GM19239 (cell line): ENCODE measurements at places on chromosomes 7 and 10.

- DNase-seq, result no peak
These were observed 59.8 kb downstream of the GSDME start for GRCh38 chr7:24697416-24697815.

DNA sequence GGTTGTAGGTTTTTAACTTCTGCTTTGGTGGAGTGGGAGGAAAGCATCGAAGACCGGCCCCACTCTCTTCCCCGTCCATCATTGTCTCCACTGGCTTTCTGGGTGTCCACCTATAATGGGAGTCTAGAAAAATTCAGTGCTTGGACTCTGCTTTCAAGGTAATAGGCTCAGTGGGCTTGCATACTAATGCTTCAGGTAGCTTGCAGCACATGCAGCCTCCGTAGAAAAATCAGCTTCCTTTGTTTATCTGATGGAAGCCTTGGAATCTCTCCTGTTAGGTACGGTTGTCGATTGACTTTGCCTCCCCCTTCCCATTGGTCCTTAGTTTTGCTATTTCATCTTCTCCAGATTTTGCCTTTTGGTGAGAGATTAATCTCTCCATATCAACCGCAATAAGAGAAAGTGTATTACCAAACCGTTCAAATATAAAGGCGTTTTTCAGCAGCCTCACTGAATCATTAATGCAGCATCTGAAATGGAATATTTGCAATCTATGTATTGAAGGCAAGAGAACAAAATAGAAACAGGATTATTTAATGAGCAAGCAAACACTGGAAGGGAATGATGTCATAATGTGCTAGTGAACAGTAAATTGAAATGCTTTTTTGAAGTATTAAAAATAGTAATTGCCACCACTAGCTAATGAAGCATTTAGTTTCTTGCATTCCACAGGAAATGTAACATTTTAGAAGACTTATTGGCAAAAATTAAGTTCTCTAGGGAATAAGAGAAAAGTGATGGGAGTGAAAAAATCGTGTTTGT, 944 bp downstream of the AVL9 start:
- DNase-seq, result no peak

- DNase-seq, result no peak
These were observed 22.3 kb downstream of the COX15 start for GRCh38 chr10:99709480-99710229.

DNA sequence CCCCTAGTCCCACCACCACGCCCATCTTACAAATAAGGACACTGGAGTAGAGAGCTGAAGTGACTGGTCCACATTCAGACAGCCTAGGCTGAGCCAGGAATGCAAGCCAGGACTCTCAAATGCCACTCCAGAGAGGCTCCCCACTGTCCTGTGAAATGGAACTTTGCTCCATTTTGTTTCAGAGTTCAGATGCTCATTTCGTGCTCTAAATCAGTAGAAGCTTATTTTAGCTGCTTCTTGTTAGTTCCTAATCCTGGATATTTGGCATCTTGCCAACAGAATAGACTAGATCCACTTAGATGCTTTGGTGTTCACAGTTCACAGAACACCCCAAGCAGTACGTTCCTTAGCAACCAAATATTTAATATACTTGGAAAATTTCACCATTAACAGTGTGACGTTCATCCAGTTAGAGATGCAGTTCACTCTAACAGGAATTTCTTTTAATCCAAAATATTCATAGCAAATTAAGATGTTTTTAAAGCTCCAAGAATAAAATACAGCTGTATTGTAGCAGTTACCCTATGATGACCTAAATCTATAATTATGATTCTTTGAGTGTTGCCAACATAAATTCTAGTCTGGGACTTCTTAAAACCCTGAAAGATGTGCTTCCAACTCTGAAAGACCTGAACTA, 7.3 kb downstream of the MMP21 start:
- no peak for DNase-seq

DNA sequence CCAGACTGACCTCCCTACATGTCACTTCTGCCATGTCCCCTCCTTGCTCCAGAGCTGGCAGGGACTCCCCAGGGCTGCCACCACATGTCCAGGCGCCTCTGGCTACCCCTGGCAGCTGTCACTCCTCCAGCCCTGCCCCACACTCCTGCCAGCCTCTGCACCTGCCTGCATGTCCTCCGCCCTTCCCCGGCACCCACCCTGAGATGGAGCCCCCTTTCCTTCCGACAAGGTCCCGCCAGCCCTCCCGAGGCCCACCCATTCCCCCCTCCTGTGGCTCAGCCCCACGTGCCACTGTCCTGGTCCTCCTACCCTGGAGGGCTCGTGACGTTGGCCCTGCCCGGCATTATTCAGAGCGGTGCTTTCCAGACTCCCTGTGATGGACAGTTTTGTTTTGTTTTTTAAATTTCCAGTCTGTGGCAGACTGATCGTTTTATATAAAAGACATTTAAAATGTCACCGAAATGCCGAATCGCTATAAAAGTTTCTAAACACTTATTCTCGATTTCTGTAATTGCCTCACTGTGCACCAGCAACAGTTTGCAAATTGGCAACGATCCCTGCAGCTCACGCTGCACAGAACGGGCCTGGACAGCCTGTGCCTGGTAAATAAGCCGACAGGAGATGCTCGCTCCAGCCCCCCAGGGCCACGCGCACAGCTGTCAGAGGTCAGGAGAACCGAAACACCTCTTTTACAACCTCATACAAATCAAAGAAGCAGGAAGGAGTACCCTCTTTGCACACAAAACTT, 111.1 kb upstream of the SH2B2 start:
- no peak for DNase-seq

- no peak for DNase-seq
These were observed 1.1 kb downstream of the MAP3K8 start for GRCh38 chr10:30435073-30435422.

- no peak for DNase-seq
These were observed 32.1 kb downstream of the FAS start for GRCh38 chr10:89022734-89023133.

GRCh38 chr10:43945908-43946307, 297.2 kb upstream of the ZNF32 start:
- DNase-seq, result no peak

- no peak for DNase-seq
These were observed 161.0 kb downstream of the PLXNA4 start for GRCh38 chr7:132415259-132415658.

DNA sequence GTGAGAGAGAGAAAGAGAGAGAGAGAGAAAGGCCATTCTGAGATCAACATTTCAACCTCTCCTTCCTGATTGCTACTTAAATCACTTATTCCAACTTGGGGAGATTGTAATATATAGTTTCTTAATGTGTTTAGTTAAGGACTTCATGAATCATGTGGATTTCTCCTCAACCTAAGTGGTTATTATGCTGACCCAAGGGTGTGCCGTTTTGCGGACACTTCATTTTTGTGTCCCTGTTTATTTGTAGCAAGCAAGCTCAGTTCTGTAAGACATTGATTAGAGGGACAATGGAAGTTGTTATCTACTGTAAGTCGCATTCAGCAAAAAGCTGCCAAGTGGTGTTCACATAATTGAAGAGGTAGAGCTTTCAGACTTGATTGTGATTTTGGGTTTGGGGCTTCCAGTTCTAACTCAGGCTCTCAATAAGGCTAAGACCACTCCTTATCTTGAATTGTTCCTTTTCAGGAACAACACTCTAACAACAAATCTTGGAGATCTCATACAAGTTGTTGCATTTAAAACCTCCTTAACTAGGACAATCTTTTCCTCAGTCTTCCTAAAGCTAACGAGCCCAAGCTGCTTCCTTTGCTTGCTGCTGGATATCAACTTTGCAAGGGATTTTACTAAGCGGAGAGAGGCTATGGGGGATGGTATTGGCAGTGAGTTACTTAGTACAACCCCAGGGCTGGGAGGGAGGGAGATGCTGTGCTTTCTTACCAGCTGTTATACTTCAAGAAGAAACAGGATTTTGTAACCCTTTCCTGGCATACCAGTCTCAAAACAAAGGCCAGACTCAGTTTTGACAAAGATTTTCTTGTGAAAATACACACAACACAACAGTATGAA, 19.8 kb upstream of the COL1A2 start:
- DNase-seq, result no peak

DNA sequence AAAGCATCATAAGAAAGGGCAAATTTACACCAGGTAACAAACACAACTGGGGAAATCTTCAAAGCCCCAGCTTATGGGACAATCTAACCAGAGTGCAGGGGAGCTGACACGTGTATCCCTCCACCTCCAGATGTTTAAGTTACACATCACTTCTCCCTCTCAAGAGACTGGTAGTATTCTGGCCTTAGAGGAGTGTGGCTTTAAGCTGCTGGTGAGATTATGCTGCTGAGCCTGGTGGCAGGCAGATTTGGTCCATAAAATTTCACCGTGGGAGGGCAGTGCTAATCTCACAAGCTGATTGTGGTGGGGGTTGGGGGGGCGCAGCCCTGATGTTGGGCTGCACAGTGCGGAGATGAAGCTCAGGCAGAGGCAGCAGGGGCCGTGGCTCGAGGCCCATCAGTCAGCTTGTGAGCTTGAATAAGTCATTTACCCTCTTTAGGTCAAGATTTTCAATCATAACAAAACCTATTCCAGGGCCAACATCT, 431.0 kb upstream of the GALNT17 start:
- DNase-seq, result no peak

GRCh38 chr10:132959559-132959961, 17.2 kb upstream of the CFAP46 start:
- no peak for DNase-seq

- peak; percentile 33 for DNase-seq
These were observed 25.4 kb downstream of the RPP38 start for GRCh38 chr10:15122477-15123030.

- DNase-seq, result no peak
These were observed 109.0 kb downstream of the PHF14 start for GRCh38 chr7:11082552-11083213.

GRCh38 chr7:117873310-117874190, at the start of gene CTTNBP2:
Gene CTTNBP2, minus strand, starts transcription at chr7:117873441. Its CDS starts 26 bp downstream, at chr7:117873415.
- no peak for DNase-seq

GRCh38 chr7:38757931-38758330, 126.8 kb upstream of the AMPH start:
- no peak for DNase-seq

- DNase-seq, result no peak
These were observed 56.8 kb upstream of the FAM171A1 start for GRCh38 chr10:15427843-15428414.

GRCh38 chr10:10498781-10499180, 518.9 kb upstream of the CELF2 start:
- no peak for DNase-seq

DNA sequence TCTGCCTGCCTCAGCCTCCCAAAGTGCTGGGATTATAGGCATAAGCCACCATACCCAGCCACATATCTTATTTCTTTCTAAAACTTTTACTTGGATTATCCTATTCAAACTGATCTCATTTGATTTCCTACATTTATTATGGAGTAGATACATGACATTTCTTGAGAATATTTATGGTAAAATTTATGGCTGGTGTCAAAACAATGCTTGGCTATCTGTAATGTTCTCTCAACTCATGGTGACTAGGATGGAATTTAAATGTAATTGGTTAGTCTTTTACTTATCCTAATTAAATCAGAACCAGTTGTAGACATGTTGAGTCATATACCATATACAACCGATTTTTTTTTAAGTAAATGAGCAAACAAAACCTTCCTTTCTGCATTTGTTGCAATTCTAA, 4.1 kb downstream of the NUP42 start:
- no peak for DNase-seq

- no peak for DNase-seq
These were observed 236.4 kb downstream of the WDR37 start for GRCh38 chr10:1292611-1293031.

DNA sequence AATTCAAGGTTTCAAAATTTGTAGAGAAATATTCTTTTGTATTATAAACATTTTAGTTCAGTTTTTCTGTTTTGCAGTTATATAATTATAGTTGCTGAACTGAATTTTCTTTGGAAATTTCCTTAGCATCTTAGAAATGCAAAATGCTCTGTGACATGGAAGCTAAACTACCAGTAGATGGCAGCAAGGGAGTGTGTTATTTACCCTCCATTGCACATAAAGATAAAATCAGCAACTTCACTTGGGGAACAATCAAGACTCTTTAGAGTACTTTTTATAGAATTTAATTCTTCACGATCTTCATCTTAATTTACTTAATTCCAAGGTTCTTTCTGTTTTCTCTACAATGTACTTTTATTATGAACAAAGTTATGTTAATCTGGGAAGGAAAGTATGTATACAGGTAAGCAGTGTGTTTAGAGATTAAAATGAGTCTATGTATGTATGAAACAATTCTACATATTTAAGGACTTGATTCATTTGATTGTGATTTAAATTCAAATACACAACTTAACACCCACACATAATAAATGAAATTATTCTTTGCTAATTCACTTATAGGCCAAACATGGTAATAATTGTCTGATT, 404.2 kb downstream of the THSD7A start:
- peak; percentile 5 for DNase-seq

- DNase-seq, result no peak
These were observed 93.4 kb upstream of the TNRC18 start for GRCh38 chr7:5517057-5517456.

DNA sequence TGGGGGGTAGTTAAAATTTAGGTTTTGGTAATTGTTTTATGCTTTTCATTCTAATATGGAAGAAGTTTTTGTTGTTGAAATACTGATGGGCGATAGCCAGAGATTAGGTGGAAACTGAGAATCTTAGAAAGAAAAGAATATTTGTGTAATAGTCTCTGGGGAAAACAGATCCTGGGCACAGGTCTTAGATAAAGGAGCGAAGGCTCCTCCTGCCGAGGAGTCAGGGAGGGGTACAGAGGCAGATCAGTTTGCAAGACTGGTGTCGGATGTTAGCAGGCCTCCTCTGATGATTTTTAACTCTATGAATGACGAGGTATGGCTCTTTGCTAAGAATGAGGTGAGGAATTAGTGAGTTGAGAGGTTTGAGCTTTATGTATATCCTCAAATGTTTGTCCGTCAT, 339.7 kb downstream of the HGF start:
- no peak for DNase-seq

GRCh38 chr7:4879396-4880081, 4.0 kb downstream of the RADIL start:
- DNase-seq, result no peak

- no peak for DNase-seq
These were observed 91.3 kb downstream of the PDGFA start for GRCh38 chr7:428387-428786.

- peak; percentile 49 for DNase-seq
These were observed 7.2 kb upstream of the MBL2 start for GRCh38 chr10:52779541-52780390.

GRCh38 chr7:1240517-1241257, 8.0 kb downstream of the UNCX start:
- no peak for DNase-seq

GRCh38 chr7:156943091-156944041, 6.1 kb upstream of the NOM1 start:
- no peak for DNase-seq
